ENCODE measurements at places on chromosomes 7 and 10.

DNA sequence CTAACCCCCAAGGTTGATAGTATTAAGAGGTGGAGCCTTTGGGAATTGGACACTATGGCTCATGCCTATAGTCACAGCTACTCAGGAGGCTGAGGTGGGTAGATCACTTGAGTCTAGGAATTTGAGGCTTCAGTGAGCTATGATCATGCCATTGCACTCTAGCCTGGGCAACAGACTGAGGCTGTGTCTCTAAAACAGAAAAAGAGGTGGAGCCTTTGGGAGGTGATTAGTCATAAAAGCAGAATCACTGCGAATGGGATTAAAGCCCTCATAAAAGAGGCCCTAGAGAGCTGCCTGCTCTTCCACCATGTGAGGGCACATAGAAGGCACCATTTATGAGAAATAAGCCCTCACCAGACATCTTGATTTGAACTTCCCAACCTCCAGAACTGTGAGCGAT is 81.9 kb downstream of the SKAP2 start:
- no peak for DNase-seq

DNA sequence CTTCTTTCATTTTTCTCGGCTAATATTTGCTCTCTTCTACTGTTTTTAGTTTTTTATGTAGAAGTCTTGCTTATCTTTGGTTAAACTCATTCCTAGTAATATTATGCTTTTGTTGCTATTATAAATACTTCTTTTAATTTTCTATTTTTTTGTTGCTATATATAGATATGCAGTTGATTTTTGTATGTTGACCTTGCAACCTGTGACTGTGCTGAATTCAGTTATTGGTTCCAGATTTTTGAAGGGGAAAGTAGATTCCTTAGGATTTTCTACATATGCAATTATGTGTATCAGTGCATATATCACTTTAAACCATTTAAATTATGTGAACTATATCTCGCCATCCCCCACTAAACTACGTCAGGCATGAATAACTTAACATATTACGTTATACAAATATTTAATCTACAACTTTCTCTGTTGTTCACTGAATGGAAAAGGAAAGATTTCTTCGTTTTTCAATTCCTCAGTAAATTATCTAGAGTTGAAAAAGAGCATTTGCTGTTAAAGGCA is 71.5 kb downstream of the IDE start:
- no peak for DNase-seq

DNA sequence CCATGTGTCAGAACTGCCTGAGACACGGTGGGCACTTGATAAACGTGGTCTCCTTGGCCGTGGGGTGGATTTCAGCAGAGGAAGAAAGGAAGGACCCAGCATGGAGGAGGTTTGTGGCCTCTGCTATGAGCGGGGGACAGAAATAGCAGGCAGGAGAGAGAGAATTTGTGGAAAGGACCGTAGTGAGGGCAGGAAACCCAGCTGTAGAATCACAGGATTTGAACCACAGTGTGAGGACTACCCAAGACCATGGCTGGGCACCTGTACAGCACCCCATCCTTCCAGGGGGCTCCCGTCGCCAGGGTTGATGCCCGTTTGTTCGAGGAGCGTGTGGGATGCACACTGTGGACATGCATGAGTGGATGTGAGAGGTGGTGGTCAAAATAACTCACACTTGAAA is 183.4 kb downstream of the PTPN20 start:
- no peak for DNase-seq

DNA sequence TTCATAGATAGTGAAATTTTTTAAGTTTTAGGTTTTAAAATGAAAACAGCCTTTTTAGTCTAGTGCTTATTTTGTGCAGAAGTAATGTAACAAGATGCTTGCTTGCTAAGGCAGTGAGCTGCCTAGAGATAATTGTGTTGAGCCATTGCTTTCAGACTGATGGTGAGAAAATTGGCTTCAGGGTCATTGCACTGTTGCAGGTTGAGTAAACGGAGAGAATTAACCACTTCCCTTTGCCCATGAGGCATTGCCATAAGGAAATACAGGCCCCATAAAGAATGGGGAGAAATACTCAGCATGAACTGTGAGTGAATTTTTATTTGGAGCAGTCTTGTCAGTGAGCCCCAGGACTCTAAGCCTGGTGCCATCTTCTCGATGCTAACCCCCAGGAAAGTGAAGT is 140.5 kb downstream of the LRRC4 start:
- DNase-seq, result no peak

DNA sequence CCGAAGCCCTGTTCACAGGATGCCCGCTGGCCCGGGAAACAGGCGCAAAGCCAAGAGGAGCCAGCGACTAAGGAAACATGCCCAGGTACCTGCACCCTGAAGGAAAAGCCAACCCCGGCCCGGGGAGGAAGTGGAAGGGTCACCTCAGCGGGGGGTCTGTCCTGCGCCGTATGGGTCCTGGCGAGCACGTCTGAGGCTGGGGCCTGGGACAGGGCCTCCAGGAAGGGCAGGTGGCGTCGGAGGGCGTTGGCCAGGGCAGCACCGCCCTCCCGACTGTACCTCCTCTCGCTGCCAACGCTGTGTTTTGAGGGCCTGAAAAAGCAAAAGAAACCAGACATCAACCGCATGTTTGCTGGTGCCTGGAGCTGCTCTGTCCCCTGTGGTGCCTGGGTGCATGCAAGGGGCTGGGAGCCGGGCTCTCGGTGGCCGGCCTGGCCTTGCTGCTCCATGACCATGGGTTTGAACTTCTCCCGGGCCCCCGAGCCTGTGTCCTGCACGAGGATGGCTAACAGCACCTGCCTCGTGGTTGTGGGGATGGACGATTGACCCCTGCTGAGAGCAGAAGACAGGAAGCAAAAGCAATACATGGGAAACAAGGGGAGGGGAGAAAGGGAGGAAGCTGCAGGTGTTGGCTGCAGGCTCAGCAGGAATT is 395.3 kb downstream of the PTPRN2 start:
- no peak for DNase-seq

DNA sequence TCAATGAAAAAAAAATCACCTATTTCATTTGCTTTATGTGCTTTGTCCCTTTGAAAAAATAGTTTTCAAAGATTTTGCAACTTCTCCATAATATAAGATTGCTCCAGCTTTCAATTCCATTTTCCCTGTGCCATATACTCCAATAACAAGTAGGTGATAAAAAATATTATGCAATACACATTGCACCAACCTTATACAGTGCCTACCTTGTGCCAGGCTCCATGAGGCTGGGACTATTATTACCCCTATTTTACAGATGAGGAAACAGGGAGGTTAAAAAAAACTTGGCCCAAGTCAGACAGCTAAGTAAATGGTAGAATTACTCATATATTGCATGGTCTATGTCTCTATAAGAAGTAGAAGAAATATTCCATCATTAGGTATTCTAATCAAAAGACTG is 57.8 kb downstream of the BRAF start:
- DNase-seq, result no peak

DNA sequence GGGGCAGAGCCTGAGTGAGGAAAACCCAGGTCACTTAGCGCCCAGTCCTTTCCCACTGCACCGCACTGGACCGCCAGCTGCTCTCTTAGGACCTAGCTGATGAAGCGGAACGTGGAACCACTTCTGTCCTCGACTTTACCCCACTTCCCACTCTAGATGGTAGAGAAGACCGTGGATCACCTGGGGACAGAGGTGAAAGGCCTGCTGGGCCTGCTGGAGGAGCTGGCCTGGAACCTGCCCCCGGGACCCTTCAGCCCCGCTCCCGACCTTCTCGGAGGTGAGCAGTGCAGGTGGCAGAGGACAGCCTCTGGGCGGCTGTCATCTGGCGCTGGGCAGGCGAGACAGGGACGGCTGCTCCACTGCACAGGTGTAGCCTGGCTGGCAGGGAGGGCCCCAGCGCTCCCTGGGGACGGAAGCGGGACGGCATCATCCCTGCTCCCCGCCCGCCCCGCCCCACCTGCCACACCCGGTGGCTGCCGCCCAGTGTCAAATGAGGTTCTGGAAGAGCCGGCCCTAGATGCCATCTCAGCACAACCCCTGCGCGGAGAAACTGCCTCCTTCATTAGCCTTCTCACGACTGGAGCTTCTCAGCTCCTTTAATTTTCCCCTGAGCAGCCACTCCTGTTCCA is 11.7 kb downstream of the PLAC9 start:
- no peak for DNase-seq

GRCh38 chr10:7243873-7244272 is 167.0 kb downstream of the SFMBT2 start:
- no peak for DNase-seq

- no peak for DNase-seq
Observed at GRCh38 chr10:72597897-72598296, 28.0 kb downstream of the MICU1 start.

DNA sequence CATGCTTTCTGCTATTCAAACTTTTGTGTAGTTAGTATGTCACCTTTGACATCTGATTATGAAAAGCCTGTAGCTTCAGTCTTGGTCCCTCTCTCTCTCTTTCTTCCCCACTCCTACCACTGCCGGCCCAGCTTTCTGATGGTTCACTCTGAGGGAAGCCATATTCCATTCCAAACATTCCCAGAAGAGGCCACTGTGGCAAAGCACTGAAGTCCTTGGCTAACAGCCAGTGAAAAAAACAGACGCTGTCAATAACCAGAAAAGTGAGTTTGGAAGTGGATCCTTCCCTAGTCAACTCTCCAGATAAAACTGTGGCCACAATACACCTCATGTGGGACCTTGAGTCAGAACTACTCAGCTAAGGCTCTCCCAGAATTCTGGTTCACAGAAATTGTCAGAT is 950.7 kb upstream of the PHF14 start:
- DNase-seq, result peak; percentile 61

DNA sequence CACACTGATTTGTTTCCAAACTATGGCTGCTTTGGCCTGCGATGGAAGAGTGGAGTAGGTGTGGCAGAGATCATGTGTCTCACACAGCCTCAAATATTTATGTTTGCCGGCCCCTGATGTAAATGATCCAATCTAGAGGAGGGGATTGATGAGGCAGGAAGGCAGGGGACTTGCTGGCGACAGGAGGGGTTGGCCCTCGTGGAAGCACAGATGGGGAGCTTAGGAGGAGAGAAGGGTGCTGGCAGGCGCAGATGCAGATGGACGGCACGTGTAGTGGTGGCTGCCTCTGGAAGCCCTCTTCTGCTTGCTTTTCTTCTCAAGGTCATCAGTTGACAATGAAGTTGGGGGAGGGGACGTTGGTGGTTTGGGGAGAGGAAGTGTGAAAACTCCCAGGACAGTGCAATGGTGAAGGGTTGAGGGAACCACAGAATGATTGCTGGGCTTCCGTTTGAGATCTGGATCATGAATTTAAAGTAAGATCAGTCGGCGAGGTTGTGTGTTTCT is 15.4 kb downstream of the COL13A1 start:
- no peak for DNase-seq

DNA sequence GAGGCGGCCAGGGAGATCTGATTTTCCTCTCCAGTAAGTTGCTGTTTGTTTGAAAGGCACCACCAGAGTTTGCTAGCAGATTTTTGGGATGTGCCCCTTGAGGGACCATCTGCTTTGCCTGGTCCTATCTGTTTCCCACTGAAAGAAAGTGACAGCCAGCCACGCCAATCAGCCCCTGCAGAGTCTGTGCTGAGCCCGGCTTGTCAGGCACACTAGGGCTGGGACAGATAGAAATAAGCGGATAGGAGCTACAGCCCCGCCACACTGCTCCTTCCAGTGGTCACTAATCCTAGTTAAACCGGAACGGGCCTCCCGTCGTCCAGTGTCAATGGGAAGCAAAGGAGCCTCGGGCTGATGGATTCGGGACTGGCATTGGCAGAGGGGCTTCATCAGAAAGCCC is 161.9 kb upstream of the PRR15 start:
- DNase-seq, result no peak

GRCh38 chr10:51876503-51876902 is 177.1 kb upstream of the CSTF2T start:
- no peak for DNase-seq

GRCh38 chr10:67045404-67045803 is 119.6 kb downstream of the LRRTM3 start:
- no peak for DNase-seq

- DNase-seq, result no peak
Observed at GRCh38 chr10:85612378-85612775, 754.2 kb downstream of the GRID1 start.

GRCh38 chr7:18235819-18236218 is 208.2 kb upstream of the PRPS1L1 start:
- DNase-seq, result no peak

DNA sequence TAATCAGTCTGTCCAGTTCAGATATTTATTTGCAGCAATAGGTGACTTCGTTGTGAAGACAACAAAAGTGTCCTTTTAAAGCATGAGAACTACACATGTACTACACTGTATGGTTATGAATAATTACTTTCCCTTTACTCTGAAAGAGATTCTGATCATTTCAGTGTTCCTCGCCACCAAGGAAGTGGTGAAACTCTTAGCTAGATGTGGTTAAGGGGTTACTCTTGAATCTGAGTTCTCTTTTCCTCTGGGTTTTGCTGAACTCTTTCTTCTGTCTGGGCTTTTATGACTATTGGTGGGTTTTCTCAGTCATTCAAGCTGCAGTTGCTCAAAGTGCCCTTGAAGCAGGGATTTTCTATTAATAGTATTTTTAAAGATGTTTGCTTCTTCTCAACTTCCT is 127.9 kb upstream of the SEM1 start:
- DNase-seq, result no peak

DNA sequence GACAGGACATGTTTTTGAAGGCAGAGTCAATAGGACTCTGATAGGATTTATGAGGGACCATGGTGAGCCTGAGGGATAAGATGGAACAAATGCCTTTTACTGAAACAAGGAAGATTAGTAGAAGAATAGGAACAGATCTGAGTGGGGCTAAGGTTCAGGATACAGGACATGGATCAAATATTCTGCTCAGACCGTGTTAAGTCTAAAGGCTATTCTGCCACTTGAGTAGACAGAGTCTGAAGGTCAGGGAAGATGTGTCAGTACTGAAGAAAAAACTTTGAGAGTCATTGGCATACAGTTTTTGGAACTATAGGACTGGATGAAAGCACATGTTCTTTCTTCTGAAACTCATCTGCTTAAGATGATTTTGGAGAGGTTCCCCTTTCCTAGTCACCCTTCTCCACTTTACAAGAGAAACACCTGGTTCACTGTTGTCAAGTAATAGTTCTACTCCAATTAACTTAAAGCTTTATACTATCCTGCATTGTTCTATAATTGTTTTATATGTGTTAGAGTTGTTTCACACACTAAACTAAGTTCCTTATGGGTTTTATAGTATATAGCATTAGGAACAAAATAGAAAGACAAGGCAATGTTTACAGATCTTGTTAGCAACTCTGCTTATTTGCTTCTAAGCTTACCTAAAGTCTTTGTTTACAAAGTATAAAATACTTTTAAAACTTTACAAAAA is 43.4 kb downstream of the WASL start:
- no peak for DNase-seq

DNA sequence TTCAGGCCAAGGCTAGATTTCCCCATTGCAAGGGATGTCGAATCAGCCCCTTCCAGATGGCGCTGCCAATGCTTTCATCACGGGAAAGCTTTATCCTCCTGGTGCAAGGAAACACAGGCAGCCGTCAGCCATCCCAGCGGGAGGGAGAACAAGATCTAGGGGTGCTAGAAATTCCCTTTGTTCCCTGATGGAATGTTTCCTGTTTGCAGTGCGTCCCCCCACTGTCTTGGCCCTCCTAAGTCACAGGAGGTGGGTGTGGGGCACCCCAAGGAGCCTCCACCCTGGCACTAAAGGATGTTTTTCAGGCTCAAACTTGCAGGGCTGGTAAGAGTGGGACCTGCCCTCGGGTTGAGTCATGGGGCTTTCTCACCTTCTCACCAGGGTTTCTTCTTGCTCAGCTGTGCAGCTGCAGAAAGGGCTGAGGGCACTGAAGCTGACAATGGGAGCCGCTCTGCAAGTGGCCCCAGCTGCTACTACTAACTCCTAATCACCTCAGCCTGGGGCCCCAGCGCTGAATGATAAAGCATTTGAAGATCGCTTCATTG is 103.6 kb downstream of the PRPF18 start:
- DNase-seq, result no peak

All from NT2/D1 (cell line).